ENCODE measurements at places on chromosomes 2 and 18. TPM values are rescaled to one million over a fixed set of nuclear protein-coding genes. Genes with fewer than 3 reads are reported as not detected.

The SNED1 gene
- total RNA-seq, result 0.34 TPM

The ACADL gene
- not detected for total RNA-seq

The C2orf66 gene
- 0.53 TPM for total RNA-seq

The HOXD9 gene
- not detected for total RNA-seq

The MOB1A gene
- total RNA-seq, result 151 TPM

The AQP12B gene
- not detected for total RNA-seq

The GYPC gene
- total RNA-seq, result 161 TPM

The SIX2 gene
- not detected for total RNA-seq

The ANKRD30BL gene
- total RNA-seq, result not detected

The NAB1 gene
- total RNA-seq, result 63.9 TPM

The TUBA4B gene
- not detected for total RNA-seq

The GCKR gene
- total RNA-seq, result not detected

The FOXI3 gene
- total RNA-seq, result not detected

The NPAS2 gene
- 3.1 TPM for total RNA-seq

The MEP1B gene
- total RNA-seq, result 0.35 TPM

The ANKRD36C gene
- 45.6 TPM for total RNA-seq

The NYAP2 gene
- not detected for total RNA-seq

The CYP26B1 gene
- total RNA-seq, result 0.06 TPM

The ZC3H6 gene
- total RNA-seq, result 13.8 TPM

The CD302 gene
- 0.19 TPM for total RNA-seq

The RNF152 gene
- total RNA-seq, result 0.59 TPM

The HTR2B gene
- not detected for total RNA-seq

The DTNA gene
- not detected for total RNA-seq

The NPHP1 gene
- total RNA-seq, result 1.8 TPM

The CXCR1 gene
- total RNA-seq, result not detected

The ALPG gene
- not detected for total RNA-seq

The SCYGR4 gene
- not detected for total RNA-seq

The MFF gene
- 88.1 TPM for total RNA-seq

The SETBP1 gene
- 1.2 TPM for total RNA-seq

The CREG2 gene
- not detected for total RNA-seq

The ERBB4 gene
- total RNA-seq, result not detected

Data from activated naive CD4-positive, alpha-beta T cell treated with anti-CD3 and anti-CD28 coated beads, Interleukin-2, amount 50 U/mL, for 72 hours (primary cell).